Stimulated activated CD8-positive, alpha-beta memory T cell treated with anti-CD3 and anti-CD28 coated beads, Interleukin-7, amount 100 ng/mL, for 1 hour (primary cell): ENCODE measurements at places on chromosomes 3 and 15.

DNA sequence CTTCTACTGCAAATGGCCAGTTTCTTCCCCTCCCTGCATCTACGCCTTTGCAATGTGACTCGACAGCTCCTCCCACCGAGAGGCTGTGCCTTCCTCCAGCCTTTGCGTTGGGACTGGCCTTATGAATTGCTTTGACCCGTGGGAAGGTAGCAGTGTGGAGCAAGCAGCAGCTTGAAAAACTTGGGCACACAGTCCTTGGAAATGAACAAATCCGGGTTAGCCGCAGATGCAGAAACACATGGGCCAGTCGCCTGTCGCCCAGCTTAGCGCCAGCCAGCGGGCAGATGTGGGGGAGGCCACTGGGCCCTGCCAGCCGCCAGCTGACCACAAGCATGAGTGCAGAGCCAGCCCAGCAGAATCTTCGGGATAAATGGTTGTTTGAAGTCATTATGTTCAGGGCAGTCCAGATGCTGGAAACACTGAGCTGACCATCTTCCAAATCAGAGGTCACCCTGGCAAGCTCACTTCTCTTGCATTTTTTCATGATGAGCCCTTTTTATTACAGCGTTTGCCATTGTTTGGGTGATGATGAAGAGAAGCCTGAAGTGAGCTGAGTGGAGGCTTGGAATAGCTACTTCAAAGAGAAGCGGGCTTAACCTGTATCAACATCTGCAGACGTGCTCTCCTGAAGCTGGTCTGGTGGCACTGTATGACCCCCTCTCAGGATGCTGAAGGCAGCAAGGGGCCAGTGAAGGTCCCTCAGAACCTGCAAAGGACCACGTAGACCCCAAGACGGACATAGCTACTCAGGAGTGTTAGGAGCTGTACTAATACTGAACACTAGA is 9.8 kb downstream of the SELENOS start:
- DNase-seq = no peak

- no peak for DNase-seq
These were observed at the start of gene EPHA6 for GRCh38 chr3:96813820-96814650. EPHA6 (plus strand) TSS chr3:96814594.

- DNase-seq = no peak
These were observed 72.8 kb upstream of the ACAD9 start for GRCh38 chr3:128806588-128806987.

GRCh38 chr3:191414732-191415131 is 46.2 kb upstream of the PYDC2 start:
- DNase-seq = no peak

DNA sequence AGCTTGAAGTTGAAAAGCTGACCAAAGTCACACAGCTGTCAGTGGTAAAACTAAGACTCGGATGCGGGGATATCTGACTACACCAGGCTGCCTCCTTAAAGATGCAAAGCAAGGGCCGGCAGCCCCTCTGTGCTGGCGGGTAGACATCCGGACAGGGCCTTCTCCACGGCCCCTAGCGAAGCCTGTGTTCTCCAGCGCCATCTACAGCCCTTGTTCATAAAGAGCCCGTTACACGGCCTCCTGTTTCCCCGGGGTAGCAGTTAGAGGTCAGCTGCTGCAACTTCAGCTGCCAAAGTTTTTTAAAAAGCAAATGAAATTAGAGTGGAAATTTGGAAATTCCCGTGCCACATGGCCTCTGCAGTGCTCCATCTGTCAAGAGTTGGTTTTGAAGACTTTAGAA is 383.0 kb downstream of the TBL1XR1 start:
- DNase-seq = no peak

- no peak for DNase-seq
These were observed 53.3 kb upstream of the TRIM71 start for GRCh38 chr3:32764481-32764880.

DNA sequence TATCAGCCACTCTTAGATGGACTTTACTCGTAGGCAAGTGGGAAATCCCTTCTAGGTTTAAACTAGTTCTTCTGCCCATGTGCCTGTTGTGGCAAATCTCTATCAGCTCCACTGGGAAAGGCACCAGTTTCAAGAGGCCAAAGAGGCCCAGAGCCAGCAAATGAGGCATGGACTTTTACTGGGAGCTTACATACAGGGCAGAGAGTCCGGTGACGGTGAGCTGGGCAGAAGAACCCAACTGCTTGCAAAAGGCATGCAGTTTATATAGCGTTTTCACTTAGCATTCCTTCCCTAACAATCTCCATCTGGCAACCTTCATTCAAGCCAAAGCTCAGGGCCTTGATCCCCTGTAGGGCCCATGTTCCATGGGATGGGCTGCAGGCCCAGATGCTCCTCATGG is 93.0 kb upstream of the C3orf80 start:
- DNase-seq = no peak

GRCh38 chr3:175601521-175601920 is 742.4 kb downstream of the NAALADL2 start:
- no peak for DNase-seq

GRCh38 chr3:121996441-121996840 is 25.6 kb downstream of the ILDR1 start:
- DNase-seq = no peak

DNA sequence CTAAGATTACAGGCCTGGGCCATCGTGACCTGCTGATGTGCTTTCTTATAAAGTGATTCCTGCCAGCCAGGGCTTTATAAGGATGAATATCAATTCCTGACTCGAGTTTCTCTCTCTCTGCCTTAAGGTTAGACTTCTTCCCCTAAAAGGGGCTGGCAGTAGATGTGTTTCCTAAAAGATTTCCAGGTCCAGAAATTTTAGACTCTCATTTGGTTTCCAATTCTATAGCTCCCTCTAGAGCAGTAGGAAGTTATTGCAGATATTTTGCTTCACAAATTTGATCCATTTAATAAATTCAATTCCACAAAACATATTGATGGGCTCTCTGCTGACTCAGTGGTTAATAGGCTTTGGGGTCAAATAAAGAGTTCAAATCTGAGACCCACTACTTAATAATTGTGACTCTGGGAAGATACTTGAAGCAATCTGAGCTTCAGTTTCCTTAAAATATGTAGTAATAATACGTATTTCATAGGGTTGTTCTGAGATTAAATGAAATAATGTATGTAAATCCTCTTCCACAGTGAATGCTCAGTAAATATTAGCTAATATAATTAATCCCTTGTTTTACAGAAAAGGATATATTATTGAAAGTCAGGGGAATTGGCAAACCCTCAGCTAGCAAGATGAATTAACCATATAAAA is 2.1 kb downstream of the TRIM69 start:
- DNase-seq = no peak

GRCh38 chr15:64847448-64847847 is 5.7 kb downstream of the PLEKHO2 start:
- no peak for DNase-seq

DNA sequence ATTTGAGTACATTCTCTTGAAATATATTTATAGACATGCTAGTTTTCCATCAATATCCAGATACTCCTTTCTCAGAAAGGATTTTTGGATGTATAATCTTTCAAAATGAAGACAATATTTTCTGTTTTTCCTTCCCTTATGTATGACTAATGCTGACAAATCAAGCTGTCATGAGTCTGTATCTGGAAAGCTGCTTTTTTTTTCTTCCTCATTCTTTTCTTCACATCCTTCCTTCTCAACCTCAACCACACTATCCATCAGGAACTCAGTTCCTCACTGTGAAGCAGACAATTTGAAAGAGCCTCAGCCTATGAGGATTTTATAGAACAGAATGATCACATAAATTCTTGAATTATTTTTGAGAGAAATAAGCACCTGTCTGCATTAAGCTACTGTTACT is 335.9 kb upstream of the EPHA6 start:
- DNase-seq = no peak

GRCh38 chr15:47862402-47862801 is 145.1 kb downstream of the SEMA6D start:
- no peak for DNase-seq

- DNase-seq = no peak
These were observed 188.4 kb downstream of the SSR3 start for GRCh38 chr3:156366559-156366958.

GRCh38 chr15:74022706-74023470 is 28.4 kb downstream of the PML start:
- DNase-seq = no peak

DNA sequence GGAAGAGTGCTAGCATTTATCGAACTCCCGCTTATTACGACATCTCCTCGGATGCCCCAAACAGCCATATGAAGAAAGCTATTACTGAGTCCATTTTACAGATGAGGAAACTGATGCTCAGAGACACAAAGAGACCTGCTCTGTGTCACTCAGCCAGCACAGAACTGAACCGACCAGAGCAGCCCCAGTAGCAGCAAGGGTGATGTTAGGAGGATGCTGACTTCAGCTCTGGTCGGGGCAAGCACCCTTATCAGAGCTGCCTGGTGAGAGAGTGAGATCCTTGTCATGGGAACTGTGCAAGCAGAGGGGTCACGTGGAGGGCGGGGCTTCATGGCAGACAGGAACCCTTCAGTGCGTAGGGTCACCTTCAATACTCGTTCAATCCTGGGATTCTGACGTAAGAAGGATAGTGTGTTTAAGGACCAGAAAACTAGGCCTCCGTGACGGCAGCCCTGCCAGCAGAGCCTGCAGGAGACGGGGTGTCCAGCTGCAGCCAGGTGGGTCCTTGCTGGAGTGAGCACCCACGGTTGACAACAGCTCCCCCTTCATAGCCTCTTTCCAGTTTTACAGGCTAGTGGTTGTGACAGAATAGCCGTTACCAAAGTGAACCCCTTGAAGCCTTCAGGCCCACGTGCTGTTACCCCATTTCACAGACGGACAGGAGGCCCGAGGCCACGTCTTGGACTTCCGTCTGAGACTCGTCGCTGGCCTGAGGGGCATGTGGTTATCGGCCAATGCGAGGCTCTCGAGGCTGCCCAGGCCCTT is 12.0 kb upstream of the IQSEC1 start:
- DNase-seq = no peak

GRCh38 chr3:43180694-43181093 is 74.8 kb upstream of the POMGNT2 start:
- DNase-seq = no peak

- DNase-seq = no peak
These were observed 145.5 kb downstream of the ATP10A start for GRCh38 chr15:25717457-25718168.

- DNase-seq = no peak
These were observed 63.2 kb upstream of the IQSEC1 start for GRCh38 chr3:13136426-13136825.

DNA sequence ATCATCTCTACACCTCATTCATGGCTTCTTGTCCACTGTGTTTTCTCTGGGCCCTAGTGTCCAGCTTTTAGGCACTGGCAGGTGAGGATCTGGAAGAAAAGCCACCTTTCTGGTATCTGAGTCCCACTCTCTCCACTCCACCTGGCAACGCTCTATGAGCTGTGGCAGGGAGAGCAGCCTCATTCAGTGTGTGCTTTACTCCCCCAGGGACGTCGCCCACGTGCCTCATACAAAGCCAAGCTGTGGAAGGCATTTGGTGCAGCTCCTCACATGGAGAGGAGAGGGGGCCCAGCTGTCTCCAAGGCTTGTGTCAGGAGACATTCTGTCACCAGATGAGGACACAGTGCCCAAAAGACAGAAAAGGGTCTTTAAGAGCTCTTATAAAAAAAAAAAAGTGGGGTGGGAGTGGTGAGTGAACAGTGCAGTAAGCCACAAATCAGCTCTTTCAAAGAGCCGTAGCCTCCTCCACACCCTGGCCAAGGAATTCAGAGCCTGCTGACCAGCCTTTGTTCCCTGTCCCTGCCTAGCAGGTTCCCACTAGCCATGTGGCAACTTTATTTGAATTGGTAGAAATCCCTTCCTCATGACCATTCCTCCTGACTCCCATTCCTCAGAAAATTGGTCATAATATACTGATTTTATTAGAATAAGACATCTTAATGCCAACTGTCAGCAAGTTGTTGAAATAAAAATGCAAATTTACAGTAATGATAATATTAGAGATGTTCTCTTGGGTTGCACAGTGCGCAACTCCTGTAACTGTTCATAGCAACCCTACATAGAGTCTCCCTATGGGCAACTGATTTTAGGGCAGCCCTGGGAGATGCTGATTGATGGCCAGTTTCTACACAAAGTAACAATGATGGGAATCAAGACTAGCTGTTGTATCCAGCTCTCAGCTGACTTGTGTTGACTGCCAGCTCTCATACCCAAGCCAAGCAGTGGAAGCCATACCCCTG is 29.5 kb downstream of the GALNT15 start:
- DNase-seq = no peak

DNA sequence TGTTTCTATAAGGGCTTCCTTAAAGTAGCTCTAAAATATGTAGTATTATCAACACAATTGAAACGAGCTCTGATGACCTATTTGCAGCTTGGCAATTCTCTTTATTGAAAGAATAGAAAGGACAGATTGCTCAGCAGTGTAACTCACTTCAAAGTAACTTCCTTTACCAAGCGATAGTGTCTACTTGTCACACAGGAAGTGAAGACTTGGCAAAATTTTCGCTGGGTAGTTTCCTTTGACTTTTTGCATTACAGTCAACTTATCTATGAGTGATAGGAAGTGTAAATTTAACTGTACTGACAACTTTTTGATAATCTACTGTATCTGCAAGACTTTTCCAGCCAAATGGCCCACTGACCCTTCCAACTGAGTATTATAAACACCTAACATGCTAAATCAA is 22.8 kb downstream of the SLC9A9 start:
- no peak for DNase-seq

DNA sequence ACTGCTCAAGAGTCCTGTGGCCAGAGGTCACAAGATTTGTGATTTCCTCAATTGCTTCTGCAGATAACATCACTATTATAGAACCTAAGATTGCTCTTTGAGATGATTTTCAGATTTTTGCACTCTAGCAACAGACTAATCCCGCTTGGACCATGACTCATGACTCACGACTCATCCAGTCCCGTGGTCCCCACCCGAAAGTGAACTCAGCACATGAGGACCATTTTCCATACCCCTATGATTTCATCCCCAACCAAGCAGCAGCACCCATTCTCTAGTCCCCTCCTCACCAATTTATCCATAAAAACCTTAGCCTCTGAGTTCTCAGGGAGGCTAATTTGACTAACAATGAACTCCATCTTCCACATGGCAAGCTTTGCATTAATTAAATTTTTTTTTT is 106.3 kb upstream of the ALCAM start:
- no peak for DNase-seq

- DNase-seq = no peak
These were observed 22.5 kb downstream of the PXK start for GRCh38 chr3:58355179-58355578.

DNA sequence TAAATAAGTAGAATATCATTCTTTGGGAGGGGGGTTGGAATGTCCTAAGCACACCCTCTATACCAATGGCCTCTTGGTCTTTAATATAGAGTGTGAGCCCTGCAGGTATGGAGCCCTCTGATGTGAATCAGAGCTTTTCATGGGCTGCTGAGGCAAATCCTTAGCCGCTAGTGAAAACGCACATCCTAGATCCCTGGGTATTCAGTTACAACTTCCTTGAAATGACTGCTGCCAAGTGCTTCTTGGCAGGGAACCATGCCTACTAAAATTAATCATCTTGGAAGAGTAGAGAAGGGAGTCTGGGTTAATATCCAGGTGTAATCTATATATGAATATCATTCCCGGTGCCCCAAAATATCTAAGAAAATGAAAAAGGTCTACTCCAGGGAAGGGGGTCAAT is 109.1 kb downstream of the POLQ start:
- DNase-seq = no peak

- no peak for DNase-seq
These were observed 7.3 kb downstream of the CYP19A1 start for GRCh38 chr15:51331141-51331540.
